ENCODE measurements at places on chromosomes 2 and 18.
A peak's percentile ranks its signal among the peaks of the same experiment; 100 is the strongest.

GRCh38 chr2:224657349-224657748, 58.8 kb downstream of the CCDC195 start:
- no peak for DNase-seq

DNA sequence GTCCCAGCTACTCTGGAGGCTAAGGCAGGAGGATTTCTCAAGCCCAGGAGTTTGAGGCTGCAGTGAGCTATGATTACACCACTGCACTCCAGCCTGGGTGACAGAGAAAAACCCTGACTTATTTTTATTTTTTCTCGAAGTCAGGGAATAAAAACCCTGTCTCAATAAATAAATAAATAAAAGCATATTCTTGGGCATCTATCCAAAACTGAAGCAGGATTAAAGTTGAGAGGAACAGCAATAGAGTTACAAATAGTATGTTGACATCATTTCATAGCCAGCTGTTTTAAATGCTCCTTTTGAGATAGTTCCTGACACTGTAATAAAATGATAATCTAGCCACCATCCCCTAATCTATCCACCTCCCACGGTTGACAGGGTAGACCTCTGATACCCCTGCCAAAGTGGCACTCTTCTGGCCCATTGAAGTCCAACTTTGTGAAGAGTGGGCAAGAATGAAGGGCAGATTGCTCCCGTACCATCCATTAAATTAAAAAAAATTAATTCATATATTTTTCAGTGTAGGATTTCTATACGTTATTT, 42.3 kb upstream of the LPIN2 start:
- DNase-seq: no peak

- no peak for DNase-seq
Measured at GRCh38 chr2:240508832-240509545, 48.8 kb downstream of the ANKMY1 start.

DNA sequence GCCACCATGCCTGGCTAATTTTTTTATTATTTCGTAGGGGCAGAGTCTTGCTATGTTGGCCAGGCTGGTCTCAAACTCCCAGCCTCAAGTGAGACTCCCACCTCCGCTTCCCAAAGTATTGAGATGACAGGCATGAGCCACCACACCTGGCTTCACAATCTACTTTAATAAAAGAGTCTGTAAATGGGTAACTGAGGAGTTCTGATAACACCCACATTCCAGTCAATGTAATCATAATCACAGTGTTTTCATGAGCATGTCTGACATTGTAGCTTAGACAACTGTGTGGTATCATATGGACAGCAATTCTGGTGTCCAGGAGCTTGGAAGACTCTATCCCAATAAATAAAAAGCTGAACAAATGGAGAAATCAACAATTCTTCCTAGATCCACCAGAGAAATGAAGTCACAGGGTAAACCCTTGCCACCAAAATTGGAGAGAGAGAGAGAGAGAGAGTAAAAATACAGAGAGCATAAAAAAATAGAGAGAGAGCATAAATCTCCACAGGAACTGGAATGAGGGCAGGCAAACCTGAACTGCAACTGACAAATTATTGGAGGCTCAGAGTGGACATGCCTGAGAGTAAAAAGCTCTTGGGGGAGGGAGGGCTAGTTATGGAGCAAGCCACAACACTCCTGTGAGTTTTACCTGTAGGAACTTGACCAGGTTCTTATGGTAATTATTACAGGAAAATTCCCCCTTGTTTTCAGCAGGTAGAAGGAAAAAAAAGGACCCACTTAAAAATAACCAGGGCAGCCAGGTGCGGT, 12.4 kb upstream of the NBEAL1 start:
- DNase-seq: peak; percentile 3

- DNase-seq: no peak
Measured at GRCh38 chr2:120973196-120973595, 237.5 kb downstream of the GLI2 start.

GRCh38 chr2:160068906-160069305, 6.5 kb upstream of the PLA2R1 start:
- DNase-seq: peak; percentile 16

DNA sequence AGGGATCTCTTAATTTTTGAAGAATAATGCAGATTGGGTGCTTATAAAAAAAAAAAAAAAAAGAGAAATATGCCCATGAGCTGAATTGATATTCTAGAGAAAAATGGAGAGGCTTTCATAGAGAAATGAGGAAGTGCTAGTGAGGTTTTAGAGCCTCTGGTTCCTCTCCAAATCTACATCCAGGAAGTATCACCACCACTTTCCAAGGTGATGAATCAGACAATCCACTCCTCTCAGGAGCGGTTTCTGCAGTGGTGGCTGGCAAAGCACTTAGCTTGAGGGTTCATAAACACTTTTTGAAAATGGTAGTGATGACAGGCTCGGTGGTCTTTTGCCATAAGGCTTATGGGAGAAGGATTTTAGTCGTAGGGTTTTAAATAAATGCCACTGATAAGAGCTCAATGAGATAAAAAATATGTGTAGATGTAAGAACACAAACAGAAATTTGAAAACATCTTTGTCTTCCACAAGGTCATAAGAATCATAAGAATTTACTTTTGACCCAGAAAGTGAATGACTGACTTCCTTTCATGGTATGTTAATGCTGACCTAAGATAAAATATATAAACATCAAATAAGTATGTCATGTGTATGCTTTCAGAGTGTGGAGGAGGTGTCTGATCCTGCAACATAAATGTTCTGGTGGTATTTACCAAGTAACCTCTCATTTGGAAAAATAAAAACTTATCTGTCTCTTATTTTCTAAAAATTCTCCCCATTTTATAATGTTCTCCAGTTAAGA, 42.1 kb upstream of the DSG1 start:
- DNase-seq: peak; percentile 43

GRCh38 chr18:68498185-68498584, 216.7 kb downstream of the TMX3 start:
- DNase-seq: no peak

- DNase-seq: no peak
Measured at GRCh38 chr18:36328385-36328858, 30.9 kb downstream of the FHOD3 start.

DNA sequence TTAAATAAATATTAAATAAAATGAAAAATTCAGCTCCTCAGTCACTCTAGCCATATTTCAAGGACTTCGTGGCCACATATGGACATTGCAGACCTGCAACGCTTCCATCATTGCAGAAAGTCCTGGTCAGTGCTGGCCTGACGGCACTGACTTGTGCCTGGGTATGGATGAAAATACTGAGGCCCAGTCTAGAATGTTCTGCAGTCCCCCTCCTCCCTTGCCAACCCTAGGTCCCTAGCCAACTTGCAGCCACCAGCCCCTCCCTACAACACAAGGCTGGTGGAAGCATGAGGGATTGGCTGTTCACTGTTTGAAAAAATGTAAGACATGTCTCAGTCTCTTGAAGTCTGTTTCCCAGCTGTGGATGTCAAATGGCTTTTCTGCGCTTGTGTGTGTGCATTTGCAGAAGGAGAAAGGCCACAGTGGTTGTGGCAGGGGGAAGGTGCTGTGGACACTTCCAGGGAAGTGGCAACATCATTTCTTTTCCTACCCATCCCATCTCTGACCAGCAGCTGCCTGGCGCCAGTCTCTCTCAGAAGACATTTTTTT, 9.9 kb downstream of the IGFBP5 start:
- DNase-seq: no peak

GRCh38 chr2:55049043-55049820, 1.0 kb downstream of the RTN4 start:
- peak; percentile 78 for DNase-seq

GRCh38 chr2:238701341-238702206, 146.3 kb upstream of the TWIST2 start:
- DNase-seq: no peak

DNA sequence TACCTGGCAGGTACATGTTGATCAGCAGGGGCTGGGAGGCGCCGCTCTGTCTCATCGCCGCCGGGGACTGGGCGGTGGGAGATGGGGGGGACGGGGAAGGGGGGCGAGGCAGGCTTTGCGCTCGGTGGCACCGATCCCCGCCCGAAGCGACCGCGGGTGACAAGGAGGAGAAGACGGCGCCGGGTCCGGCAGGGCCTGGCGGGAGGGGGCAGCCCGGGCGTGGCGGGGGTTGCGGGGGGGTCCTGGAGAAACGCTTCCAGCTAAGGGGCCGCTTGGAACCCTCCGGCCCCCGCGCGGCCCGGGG, at the start of gene FEV:
FEV (minus strand) TSS at position 164 of the 304 bp plus-strand sequence; CDS start at position 55, 109 bp downstream.
- no peak for DNase-seq

- DNase-seq: no peak
Measured at GRCh38 chr2:33204945-33205344, 258.2 kb downstream of the LTBP1 start.

DNA sequence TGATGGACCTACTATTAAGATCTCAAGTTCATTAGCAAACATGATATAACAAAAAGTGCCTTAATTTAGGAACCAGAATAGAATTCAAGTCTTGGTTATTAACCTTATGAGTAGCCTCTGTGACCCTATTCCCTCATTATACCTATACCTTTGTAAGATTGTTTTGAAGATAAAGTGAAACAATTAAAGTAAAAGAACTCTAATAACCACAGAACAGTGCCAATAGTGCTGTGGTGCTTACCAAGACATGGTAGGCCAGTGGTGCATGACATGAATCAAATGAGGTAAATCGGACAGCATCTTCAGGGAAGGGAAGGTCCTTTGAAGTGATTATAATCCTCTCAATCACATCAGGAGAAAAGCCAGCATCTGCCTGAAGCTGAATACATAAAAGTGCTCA, 36.4 kb downstream of the METTL4 start:
- DNase-seq: no peak

DNA sequence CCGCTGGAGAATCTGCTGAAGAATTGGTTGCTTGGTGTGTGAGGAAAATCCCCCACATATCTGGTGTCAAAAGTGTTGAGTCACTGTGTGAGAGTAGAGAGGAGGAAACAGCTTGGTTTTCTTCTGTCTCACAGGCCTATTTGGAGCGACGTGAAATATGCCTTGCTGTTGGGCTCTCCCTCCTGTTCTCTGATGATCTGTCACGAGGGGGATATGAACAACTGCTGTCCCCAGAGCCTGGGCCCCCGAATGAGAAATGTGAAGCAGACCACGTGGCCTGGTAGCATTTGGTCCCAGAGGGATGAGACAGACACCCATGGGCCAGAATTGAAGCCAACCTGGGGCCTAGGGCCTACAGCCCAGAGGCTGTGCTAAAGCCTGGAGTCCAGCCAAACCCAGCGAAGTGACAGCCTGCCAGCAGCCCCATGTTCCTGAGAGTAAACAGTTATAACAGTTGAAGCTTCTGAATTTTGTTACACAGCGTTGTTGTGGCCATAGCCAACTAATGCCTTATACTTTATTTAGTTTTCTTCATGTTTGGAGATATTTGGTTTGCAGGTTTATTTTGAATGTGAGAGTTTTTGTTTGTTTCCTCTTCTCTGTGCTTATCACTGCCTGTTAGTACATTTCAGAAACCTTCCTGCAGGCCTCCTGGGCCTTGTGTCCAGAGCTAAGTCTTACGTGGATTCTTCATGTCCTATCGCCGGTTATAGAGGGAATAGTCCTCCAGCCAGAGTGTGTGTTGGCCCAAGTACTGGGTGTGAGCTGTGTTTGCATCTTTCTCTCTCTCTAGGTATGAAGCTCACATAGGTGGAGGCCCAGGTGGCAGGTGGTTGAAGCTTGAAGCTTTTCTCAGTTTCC, 18.7 kb upstream of the COLEC12 start:
- DNase-seq: peak; percentile 43

GRCh38 chr18:28065031-28065792, 111.7 kb downstream of the CDH2 start:
- DNase-seq: peak; percentile 96

DNA sequence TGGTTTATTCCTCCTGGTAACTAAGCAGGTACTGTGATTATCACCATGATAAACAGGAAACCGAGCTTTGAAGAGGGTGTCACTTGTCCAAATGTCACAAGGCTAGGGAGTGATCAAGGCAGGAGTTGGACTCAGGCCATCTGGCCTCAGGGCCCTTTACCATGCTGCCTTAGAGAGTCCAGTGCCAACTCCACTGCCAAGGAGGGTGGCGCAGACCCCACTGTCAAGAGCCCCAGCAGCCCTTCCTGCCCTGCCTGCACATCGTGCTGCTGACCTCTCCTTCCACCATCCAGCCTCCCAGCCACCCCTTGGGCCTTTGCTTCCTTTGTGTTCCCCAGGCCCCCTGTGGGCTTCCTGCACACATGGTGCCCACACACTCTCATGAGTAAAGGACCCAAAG, 48.3 kb downstream of the TNS1 start:
- DNase-seq: no peak

- DNase-seq: peak; percentile 87
Measured at GRCh38 chr2:100742277-100743254, 77.4 kb upstream of the NPAS2 start.

- no peak for DNase-seq
Measured at GRCh38 chr2:223019987-223020717, 31.8 kb upstream of the KCNE4 start.

GRCh38 chr2:127776122-127776780, 34.7 kb downstream of the WDR33 start:
- DNase-seq: no peak

- no peak for DNase-seq
Measured at GRCh38 chr2:58826795-58827194, 585.7 kb upstream of the FANCL start.

DNA sequence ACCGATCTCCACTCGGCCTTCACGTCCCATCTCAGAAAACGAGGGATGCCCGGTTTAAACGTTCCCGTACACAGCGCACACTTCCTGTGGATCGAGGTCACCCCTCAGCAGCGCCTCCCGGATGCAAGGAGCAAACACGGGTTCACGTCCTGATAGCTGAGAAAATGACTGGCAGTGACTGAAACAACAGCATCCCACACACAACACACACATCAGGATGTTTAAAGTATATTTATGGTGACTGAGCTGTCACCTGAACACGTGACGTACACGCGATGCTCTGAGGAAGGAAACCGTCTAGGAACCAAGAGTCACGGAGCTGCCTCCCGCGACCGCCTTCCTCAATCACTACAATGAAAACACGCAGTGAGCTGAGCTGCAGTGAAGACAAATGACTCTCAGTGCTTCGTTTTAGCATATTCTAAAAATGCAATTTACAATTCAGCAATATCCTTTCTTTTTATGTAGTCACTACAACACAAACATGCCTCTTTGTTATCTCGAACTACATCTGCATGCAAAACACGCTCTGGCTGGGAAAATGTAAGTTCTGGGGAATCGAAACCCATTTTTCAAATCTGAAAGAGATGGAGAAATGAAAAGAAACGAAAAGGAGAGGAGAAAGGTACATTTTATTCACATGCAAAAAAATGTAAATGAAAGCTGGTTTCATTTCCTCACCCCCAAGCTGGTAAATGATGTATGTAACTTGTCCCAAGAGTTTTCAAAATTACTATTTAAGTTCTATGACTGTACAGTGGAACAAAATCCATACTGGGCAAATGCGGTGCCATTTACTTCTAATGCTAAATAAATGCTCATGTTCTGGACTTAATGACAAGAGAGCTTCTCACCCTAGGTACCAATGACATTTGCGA, 19.8 kb downstream of the HDAC4 start:
- no peak for DNase-seq

DNA sequence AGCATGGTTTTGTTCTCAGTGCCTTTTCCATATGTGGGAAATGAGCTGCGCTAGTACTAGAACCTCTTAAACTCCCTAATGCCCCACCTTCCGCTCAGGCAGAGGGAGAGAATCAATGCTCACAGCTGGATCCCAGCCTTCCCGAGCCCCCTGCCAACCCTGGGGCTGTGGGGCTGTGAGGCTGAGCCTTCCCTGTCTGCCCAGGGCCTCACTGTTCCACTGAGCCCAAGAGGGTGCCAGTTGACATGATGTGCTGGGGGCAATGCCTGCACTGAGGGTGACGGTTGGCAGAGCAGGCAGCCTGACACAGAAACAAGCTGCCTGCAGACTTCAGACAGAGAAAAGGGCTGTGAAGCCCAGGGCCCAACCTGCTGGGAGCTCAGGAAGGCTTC, 602.4 kb upstream of the RAB6C start:
- DNase-seq: no peak

GRCh38 chr2:157919181-157919580, 43.1 kb upstream of the ACVR1 start:
- no peak for DNase-seq

Measured in NCI-H226 (cell line).